ENCODE measurements at places on chromosomes 3 and 15.

- no peak for DNase-seq
Measured at GRCh38 chr15:51935466-51936104, 36.0 kb downstream of the LEO1 start.

DNA sequence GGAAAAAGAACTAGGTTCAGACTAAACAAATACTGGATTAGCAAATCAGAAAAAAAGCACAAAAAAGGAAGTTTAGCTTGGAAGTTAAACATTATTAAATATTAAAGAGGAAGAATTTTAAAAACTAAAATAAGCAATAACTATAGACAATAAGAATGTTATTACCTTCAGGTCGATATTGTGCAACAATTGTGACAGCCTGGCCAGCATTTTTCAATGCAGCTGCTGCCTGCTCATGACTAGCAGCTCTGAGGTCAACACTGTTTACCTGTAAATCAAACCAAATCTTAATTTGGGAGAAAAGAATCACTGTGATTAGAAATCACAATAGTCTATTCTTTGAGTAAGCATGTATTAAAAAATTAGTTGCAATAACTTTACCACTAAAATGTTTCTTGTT, 75.1 kb upstream of the MELTF start:
- no peak for DNase-seq

GRCh38 chr15:74434263-74435136, 742 bp upstream of the SEMA7A start:
- DNase-seq = no peak

- DNase-seq = no peak
Measured at GRCh38 chr3:113293348-113293747, 82.0 kb downstream of the BOC start.

DNA sequence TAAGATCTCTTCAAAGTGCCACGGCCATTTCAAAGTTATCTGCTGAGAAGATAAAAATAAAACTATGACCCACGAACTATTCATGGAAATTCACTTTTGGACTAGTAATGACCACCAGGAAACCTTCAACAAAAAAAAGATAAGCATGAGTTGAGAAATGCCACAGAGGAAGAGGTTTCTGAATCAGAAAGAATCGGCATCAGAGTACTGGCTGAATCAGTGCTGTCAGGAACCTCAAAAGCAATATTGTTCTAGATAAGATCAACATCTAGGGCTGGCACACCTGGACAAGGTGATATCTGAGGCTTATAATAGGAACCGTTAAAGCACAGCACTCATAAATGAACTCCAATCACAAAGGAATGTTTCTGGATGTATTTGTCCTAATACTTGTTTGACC, 72.7 kb downstream of the PEAK1 start:
- peak; percentile 43 for DNase-seq

- no peak for DNase-seq
Measured at GRCh38 chr3:11906407-11906806, 59.7 kb upstream of the TAMM41 start.

- no peak for DNase-seq
Measured at GRCh38 chr3:127394984-127395662, 107.3 kb upstream of the PRR20G start.

GRCh38 chr15:61938249-61938648, 122.0 kb downstream of the VPS13C start:
- DNase-seq = no peak

DNA sequence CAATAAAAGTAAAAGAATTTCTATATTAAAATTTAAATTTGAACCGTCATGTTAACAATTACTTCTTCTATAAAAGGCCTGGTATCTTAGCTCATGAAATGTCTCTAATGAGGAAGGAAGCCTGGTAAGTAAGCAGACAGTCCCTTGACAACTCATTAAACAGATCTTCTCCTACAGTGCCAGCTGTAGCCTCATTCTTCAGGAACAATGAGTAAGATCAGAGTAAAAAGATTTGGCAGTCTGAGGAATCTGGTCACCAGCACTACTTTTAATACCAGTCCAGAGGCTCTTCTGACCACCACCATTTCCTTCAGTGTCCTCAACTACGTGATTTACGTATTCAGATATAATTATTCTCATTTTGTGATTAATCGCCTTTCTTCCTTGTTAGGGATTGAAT, 955.0 kb upstream of the ALCAM start:
- DNase-seq = no peak

GRCh38 chr3:120469882-120470301, 19.1 kb upstream of the FSTL1 start:
- DNase-seq = no peak

- DNase-seq = no peak
Measured at GRCh38 chr3:195263193-195263924, 7.6 kb downstream of the XXYLT1 start.

DNA sequence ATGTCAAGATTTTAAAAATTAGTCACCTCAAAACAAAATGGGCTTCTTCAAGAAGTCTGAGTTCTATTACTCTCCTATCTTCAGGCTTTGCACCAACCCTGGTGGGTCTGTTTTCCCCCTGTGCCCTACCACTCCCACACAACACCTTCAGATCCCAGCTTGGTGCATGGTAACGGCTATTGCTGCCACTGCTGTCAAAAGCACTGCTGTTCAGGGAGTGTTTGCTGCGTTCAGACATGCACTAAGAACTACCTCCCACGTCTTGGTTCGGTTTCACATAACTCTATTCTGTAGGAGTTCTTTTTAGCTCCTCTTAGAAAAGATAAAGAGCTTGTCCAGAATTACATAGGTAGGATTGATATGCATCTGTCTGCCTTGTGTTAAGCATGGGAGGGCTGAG, 799.2 kb downstream of the NR2F2 start:
- DNase-seq = no peak

DNA sequence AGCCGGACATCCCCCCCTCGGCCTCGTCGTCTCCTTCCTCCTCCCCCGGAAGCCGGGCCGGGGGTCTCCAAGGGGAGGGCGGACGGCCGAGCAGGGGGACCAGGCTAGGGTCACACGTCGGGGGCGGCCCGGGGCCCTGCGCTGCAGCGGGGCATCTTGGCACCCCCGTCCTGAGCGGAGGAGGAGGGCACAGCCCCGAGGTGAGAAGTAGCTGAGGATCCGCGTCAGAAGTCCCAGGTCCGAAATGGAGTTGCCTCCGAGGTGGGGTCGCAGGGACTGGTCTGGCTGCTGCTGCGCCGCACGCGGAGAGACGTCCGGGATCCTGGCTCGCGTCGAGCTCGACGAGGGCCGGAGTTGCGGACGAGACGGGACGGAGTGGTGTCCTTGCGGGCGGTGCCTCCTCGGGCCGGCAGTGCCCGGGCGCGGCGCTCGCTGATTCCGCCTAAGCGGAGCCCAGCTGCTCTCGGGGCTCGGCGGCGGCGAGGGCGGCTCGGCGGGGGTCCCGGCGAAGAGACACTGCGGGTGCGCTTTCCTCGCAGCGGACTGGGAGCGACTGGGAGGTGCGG, at the start of gene ADCY5:
TSS of gene ADCY5 (minus strand) at position 555 of the 566 bp plus-strand sequence. CDS start at position 10, 545 bp downstream.
- DNase-seq = no peak

GRCh38 chr3:111901637-111902036, 42.6 kb downstream of the PHLDB2 start:
- no peak for DNase-seq

DNA sequence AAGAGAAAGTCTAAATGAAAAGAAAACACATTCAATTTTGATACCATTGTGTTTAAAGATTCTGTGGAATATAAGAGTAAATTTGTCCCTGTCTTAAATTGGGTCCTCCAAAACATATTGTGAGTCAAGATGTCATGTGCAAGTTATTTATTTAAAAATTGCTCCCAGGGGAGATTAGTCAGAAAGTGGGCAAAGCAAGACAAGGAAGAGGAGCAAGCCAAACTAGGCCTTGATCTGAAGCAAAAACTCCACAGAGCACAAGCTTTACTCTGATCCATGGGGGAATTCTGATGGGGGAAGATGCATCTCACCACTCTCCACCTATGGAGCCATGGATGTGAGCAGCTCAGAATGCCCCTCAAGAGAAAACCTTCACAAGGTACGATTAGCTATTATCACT, 342.8 kb upstream of the IL12A start:
- DNase-seq = no peak

GRCh38 chr3:13536832-13537231, 12.1 kb upstream of the FBLN2 start:
- DNase-seq = peak; percentile 66

- peak; percentile 59 for DNase-seq
Measured at GRCh38 chr15:90221246-90221900, 12.4 kb downstream of the CIB1 start.

DNA sequence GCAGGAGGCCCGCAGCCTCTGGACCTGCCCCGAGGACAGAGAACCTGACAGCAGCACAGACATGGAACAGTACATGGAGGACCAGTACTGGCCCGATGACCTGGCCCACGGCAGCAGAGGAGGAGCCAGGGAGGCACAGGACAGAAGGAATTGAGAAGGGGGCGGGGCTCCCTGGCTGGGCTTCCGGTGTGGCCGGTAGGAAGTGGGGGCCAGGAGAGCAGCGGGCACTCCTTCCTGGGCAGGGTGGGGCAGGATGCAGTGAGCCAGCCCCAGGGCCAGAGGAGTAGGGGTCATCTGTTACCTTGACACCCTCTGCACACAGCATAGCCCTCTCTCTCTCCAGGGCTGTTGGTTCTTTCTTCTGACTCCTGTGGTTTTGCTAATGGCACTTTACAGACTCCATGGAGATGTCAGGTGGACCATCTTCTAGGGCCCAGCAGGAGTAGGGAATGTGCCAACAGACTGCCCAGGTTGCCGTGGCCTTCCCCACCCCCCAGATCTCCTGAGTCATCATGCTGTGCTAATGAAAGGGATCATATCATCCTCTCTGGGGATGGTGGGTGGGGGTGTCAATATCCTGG, 8.6 kb upstream of the ISG20 start:
- peak; percentile 13 for DNase-seq

DNA sequence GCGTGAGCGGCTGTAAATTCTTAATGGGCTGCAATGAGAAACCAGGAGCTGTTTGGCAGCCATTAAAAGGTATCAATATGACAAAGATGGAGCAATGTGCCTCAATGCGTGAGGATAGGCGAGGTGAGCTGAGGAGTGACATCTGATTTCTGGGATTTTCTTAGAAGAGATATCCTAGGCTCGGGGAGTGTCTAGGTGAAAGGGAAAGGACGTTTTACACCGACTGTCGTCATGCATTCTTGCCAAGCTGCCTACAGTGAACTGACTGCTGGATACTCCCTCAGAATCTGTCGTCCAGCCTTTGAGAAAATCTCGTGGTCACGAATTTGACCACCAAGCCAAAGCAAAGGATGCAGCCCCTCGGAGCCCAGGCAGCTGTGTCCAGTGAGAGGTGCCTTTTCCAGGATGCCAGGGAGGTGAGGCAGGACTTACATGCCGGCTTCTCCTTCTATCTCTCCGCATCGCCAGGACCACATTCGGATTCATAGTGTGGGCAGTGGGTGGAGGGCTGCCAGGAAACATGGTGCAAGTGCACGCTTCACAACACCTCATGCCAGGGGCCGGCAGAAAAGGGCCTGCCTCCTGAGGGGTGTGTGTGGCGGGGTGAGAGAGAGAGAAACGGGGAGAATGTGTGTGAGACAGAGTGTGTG, 80.3 kb upstream of the ABHD17C start:
- no peak for DNase-seq

DNA sequence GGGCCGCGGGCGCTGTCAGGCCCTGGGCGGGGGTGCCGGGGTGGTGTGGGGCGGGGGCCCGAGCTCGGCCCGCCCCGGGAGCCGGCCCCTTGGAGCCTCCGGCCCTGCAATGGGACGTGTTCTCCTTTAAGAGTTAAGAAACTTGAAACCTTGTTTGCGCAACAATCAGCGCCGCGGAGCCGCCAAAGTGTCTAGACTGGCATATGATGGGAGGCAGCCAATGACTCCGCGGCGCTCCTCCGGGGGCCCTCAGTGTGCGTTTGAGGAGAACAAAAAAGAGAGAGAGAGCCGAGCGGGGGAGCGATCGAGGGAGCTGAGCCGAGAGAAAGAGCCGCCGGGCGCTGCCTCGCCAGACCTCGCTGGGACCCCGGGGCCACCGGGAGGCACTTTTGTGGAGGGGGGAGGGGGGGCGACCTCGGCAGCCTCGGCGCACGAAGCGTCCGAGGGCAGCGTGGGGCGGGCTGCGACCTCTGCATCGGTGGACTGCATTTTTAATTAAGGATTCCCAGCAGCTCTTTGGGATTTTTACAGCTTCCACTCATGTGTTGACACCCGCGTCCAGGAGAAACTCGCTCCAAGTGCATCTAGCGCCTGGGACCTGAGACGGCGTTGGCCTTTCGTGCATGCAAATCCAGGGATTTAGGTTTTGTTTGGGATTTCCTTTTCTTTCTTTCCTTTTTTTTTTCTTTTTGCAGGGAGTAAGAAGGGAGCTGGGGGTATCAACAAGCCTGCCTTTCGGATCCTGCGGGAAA, at the start of gene SMAD6:
TSS of gene SMAD6 (plus strand) at position 202 of the 752 bp plus-strand sequence. CDS start 1,023 bp downstream, outside the sequence.
- DNase-seq = peak; percentile 100

DNA sequence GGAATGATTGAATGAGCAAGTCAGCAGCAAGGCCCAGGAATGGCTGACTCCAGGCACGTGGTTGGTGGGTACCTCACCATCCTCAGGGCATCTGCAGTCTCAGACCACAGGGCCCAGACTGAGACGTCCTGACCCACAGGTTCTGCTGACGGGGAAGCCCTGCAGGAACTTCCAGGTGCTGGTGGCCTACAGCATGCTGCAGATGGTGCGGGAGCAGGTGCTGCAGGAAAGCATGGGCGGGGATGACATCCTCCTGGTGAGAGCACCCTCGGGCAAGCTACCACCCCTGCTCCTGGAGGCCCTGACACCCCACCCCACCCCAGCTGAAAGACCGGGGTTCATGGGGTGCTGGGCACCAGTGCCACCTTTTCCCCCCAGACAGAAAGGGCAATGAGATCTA, 14.1 kb downstream of the TBC1D21 start:
- no peak for DNase-seq

GRCh38 chr3:23576379-23576959, 229.3 kb upstream of the UBE2E1 start:
- no peak for DNase-seq

DNA sequence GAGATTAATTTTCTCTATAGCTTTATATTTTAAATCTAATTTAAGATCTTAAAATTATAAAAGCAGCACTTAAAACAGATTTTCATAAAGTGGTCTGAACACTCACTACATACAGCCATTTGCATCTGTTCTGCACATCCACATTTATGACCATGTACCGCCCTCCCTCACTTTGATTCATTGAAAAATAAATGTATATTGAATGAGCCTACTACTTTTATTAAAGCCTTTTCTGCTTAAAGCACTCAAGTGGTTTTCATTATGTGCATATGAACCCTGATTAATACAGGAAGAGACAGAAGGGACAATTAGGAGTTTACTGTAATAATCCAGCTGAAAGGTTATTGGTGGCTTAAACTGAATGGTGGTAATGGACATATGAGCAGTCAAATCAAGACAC, 129.4 kb downstream of the DLG1 start:
- no peak for DNase-seq

DNA sequence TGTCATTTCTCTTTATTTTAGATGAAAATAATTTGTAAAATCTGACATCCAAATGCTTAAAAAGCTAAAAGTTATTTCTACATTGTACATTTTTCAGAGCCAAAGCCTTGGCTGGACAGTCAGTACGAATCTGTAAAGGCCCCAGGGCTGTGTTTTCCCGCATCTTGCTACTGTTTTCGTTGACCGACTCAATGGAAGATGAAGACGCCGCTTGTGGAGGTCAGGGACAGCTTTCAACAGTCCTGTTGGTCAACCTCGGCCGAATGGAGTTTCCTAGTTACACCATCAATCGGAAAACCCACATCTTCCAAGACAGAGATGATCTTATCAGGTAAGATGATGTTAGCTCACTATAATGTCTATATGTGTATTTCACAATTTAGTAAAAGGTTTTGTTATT, 10.0 kb downstream of the FAN1 start:
- DNase-seq = no peak
